T-cell (primary cell): ENCODE measurements at places on chromosomes 4 and X. TPM values are rescaled to one million over a fixed set of nuclear protein-coding genes. Genes with fewer than 3 reads are reported as not detected.

DNA sequence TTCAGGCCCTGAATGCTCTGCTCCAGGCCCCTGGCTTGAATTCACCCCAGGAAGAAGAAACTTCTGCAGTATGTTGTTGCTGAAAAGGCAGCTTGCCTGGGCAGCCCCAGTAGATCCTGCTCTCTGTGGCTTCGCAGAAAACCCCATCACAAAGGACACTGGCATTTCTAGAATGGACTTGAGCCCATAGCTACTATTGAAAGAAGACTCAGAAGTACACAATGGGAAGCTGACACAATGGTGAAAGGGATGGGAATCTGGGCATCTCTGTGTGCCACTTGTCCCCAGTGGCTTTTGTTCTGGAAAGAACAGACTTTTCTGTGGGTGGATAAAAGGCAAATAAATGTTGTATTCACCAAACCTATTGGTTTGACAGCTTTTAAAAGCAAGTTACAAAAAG lies 67.4 kb upstream of the SCML1 start:
- no peak for DNase-seq

GRCh38 chr4:119823891-119824290 lies 195.3 kb upstream of the PDE5A start:
- no peak for DNase-seq

- DNase-seq, result no peak
Measured at GRCh38 chrX:17633546-17633945, 103.7 kb upstream of the SCML1 start.

DNA sequence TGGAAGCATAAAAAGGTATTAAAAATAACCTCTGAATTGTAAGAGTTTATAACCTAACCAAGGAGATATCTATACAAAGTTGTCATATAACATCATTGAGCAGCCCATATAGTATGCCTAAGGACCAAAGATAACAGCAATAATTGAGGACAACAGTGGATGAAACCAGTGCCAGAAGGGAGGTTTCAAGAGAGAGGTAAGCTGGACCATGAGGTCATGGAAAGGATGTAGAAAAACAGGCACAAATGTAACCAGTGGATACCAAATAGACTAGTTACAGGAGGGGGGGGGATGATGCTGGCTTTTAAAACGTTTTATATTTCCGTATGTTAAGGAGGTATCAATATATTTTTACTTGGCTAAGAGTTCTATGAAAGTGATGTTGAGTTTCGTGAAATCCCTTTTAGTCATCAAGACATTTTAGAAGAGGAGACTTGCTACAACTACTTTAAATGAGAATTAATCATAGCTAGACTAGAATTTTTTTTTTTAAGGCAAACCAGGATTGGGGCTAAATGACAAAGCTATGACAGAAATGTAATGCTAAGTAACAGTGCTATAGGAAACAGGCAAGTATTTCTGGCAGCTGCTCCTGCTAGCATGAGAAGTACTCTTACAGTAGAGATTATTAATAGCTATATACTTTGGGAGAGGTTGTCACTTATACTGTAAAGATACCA lies 161.1 kb downstream of the FBXW7 start:
- DNase-seq, result no peak

- DNase-seq, result no peak
Measured at GRCh38 chrX:69142788-69143469, 22.3 kb downstream of the PJA1 start.

- peak; percentile 44 for DNase-seq
Measured at GRCh38 chr4:163544407-163545038, 50.0 kb downstream of the TMA16 start.

GRCh38 chr4:142314686-142315085 lies 531.4 kb downstream of the INPP4B start:
- DNase-seq, result no peak

GRCh38 chrX:115018040-115018647 lies 728 bp upstream of the IL13RA2 start:
- no peak for DNase-seq

DNA sequence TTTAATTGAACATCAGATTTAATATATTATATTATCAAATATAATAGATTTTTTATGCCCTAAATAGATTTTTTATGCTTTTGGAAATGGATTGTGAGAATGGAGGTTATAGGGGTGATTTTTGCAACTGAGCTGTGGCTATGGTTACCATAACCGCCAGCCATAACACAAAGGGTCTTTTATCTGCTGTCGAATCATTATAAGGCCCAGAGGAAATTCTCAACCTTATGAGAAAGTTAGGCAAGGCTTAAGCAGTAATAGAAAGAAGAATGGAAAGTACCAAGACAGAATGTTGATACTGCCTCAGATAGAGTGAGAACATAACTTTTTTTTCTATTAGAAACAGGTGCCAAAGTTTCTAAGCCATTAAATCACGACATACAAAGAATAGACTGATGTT lies 26.3 kb upstream of the CXCL6 start:
- no peak for DNase-seq

GRCh38 chrX:18956303-18957032 lies 27.4 kb downstream of the PHKA2 start:
- no peak for DNase-seq

DNA sequence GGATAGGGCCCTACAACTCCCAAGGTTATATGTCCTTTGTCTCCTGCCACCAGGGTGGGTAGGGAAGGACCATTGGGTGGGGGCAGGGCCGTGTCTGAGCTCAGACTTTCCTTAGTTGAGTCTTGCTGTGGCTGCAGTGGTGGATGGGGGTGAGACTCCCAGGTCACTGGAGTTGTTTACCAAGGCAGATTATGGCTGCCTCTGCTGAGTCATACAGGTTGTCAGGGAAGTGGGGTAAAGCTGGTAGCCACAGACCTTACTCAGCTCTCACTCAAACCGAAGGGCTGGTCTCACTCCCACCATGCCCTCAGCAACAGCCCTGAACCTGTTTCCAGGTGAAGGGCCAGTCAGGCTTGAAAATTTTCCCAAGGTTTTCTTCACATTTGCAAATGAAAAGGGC lies 58.8 kb upstream of the FAAH2 start:
- no peak for DNase-seq

GRCh38 chr4:126097155-126097799 lies 782.5 kb downstream of the FAT4 start:
- no peak for DNase-seq

L1CAM gene
- 1.4 TPM for total RNA-seq

CRMP1 gene
- 0.20 TPM for total RNA-seq

SRPX2 gene
- total RNA-seq, result 0.18 TPM

SOWAHB gene
- total RNA-seq, result not detected
